ENCODE measurements at places on chromosomes 3 and 15.

DNA sequence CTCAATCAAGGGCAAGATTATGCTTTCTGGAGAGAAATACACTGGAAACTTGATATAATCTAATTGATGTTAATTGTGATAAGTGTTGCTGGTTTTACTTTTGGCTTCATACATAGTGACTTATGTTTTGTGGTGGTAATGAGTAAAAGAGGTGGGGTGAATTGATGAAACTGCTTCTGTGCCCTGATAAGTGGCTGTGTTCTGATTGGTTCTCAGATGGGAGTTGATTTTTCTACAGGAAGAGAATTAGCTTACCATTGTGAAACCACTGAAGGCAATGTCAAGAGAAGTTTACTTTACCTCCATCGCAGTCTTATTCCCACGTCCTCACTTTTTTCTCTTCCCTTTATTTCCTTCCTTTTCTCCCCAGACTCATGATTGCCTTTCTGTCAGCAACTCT is 23.8 kb downstream of the TMEM45A start:
- DNase-seq, result no peak

DNA sequence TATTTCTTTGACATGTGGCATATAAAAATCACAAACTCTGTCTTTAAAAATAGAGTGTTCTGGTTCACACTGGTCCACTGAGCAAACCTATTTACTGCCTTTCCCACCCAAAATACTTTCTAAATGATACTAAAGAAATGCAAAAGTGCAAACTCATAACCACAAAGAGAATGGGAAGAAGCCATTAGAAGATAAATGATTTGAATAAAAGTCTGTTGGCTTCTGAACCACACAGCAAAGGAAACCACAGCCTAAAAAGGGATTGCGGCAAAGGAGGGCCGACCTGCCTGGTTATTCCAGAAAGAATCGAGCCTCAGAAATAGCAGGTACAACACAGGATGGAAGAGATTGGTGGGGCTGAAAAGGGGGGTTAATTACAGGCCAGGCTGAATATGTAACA is 599.5 kb downstream of the FHIT start:
- DNase-seq, result no peak

GRCh38 chr3:183662099-183662498 is 26.7 kb downstream of the KLHL24 start:
- no peak for DNase-seq

GRCh38 chr3:39188271-39189149 is 3.9 kb downstream of the XIRP1 start:
- DNase-seq, result no peak

- DNase-seq, result no peak
These were observed 146.7 kb upstream of the THBS1 start for GRCh38 chr15:39434163-39434562.

- DNase-seq, result no peak
These were observed 1001.6 kb downstream of the ROBO2 start for GRCh38 chr3:78041486-78041885.

DNA sequence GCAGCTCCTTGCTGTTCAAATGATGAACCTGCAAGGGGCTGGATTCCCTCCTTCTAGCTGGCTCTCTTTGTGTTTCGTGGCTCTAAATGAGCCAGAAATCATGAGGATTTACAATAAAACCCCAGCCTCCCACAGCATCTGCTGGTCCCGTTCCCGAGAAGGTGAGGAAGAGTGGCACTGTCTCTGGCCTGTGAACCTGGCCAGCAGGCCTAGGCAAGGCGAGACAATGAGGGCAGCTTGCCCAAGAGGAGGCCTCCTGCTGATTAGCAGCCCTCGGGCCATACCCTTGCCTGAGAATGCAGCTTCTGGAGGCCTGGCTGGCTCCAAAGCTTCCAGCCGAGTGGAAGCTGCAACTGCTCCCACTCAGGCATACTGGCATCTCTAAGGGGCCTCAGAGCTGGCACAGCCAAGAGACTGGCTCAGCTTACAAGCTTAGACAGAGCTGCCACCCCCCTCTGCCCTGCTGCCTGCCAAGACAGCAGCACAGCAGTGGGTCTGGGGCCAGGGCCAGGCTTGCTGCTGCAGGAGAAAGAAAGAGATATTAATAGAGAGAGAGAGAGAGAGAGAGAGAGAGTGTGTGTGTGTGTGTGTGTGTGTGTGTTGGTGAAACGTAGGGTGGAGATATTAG is 76.5 kb downstream of the HMG20A start:
- no peak for DNase-seq

DNA sequence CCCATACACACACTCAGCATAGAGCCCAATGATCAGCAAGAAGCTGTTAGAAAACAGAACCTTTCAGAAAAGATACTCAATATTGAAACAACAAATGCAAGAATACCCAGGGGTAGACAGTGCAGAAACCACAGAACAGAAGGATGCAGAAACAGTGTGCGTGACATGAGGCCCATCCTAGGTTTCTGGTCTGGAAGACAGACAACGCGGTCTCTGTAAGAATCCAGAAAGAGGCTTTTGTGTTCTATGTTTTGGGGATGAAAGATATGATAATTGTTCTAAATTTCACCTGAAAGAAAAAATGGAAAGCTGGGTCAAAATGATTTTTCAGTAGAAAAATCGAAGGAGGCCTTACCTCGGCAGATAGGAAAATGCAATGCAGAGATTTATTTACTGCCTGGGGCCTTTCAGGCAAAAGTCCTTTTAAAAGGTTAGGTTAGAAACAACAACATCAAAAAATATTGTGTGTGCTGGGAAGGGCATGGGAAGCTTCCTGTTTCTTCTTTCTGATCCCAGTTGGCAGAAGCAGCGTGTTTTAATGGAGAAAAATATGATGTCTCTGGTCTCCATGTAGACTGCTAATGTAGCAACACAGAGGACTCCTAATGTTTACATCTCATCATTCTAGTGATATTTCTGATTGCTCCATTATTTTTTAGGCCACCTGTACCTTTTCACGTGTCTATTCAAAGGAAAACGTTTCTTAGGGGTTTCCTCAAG is 17.0 kb downstream of the SYNM start:
- no peak for DNase-seq

- no peak for DNase-seq
These were observed 44.4 kb downstream of the FLNB start for GRCh38 chr3:58052373-58053273.

DNA sequence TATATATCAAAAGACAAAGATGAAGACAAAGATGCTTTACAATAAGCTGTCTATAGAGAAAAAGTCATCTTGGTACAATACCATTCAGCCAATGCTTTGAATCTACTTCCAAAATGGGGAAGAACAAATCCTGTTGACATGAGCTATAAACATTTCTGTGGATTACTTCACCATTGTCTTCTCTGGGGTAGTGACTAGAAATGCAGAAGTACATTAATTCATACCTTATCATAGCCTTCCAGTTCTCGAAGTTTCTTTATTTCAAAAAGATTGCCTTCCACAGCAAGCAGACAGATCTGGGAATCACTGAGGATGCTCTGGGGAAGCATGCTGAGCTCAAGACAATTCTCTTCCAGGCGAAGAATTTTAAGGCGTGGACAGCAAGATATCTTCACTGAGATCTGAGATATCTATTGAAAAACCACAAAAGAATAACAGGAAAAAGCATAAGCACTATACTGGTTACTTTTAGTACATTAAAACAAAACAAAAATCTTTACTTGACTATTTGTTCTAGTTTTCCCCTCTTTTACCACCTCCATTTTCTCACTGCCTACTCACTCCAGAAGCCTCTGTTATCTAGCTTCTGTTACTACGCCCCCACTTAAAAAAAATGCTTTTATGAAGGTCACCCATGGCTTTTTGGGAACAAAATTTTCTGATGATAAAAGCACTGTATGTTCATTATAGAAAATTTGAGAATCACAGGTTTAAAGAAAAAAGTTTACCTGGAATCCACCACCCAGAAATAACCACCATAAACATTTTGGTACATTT is 3.6 kb downstream of the LRRC57 start:
- no peak for DNase-seq

DNA sequence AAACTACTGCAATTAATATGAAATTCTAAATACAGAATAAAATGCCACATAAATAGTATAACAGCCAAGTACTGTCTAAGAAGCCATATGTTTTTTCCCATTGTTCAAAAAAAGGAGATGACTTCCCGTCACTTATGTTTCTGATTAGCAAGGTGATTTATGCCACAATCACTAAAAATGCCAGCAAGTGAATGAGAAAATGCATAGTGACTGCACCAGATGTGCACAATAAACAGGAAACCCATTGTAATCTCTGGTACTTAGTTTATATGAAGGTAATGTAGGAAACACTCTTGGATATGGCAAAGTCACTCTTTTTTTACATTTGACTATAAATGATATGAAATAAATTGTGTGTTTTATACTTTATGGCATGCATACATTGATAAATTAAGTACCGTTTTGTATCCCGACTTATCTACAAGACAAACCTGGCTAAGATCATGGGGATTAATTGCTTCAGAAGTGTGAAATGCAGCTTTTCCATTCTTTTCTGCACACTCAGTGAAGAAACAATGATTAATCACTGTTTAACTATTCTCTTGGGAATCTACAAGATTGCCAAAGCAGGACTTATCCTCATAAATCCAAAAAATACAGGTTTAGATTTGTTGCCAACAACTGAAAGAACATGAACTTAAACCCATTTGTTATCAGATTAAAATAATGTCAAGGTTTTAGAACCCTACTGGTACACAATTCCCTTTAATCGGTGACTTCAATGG is 164.5 kb downstream of the TBC1D5 start:
- DNase-seq, result no peak

- DNase-seq, result no peak
These were observed 15.7 kb upstream of the GXYLT2 start for GRCh38 chr3:72872183-72872582.

DNA sequence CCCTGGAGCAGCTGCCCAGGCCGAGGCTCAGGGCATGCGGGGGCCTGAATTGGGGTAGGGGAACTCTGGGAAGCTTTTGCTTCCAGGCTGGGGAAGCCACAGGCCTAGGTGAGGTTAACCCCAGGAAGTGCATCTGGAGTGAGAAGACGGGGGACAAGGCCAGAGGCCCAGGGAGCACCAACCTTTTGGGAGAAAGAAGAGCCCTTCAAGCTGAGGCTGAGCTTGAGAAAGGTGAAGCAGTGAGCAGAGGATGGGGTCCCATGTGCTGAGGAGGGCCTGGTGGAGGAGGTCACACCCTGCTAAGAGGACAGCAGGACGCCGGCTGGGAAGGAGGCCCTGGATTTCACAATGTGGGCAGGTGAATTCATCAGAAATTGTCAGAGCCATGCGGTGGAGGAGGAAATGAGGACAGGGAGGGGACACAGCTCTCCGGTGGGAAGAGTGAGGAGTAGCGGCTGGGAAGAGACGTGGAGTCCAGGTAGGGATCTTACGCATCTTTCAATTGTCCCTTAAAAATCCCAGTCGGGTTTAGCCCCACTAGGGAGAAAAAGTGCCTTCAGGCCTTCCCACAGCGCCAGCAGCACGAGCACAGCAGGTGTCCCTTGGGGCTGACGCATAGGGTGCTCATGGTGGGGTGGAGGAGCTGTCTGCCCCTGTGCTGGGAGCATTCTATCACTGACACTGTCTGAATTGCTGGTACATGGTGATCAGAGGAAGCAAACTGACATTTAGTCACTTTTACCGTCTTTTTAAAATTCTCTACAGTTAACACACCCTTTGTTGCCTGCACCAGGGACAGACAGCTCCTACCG is 50.9 kb downstream of the HCN4 start:
- DNase-seq, result no peak

- peak; percentile 12 for DNase-seq
These were observed 18.3 kb downstream of the FBXO22 start for GRCh38 chr15:75921732-75922703.

GRCh38 chr15:77012868-77013267 is 17.9 kb downstream of the PSTPIP1 start:
- DNase-seq, result no peak

DNA sequence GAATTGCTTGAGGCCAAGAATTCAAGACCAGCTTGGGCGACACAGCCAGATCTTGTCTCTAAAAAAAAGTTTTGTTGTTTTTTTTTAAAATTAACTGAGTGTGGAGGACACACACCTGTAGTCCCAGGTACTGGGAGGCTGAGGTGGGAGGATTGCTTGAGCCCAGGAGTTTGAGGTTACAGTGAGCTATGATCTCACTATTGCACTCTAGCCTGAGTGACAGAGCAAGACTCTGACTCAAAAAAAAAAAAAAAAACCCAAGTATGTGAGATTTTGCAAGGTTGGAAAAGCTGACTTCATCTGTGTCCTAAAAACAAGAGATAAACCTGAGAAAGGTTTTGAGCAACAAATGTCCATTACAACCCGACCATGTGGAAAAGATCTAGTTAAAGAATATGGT is 5.4 kb upstream of the TOPBP1 start:
- DNase-seq, result no peak

DNA sequence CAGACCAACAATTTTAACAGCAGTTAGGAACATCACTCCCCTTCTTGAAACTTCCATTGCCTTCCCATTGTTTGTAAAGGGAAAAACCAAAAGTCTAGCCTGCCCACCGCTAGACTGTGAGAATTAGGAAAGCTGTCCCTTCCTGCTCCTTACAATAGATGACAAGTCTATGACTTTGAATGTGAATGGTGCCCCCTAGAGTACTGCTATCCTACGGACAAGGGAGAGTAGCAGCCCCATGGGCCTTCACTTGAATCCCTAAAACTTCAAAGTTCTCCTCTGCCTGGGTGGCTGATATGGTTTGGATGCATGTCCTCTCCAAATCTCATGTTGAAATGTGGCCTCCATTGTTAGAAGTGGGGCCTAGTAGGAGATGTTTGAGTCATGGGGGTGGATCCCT is 41.0 kb upstream of the FSIP1 start:
- no peak for DNase-seq

DNA sequence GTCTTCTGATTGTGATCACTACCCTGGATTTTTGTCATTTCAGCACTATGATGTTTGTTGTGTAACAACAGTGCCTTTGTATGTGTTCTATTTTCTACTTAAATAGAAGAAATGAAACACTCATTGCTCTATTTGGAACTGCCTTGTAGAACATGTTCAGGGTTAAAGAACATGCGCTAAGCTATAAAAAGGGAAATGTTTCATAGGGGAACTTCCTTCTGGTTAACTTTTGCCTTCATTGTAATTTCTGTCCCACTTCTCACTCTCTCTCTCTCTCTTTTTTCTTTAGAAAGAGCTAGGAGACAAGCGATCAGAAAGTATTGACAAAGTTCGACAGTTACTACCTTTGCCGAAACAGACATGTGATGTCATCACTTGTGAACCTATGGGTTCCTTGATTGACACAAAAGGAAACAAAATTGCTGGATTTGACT is at the start of gene P2RY12:
TSS of gene P2RY12 (minus strand) at position 13 of the 434 bp plus-strand sequence. CDS start 45,908 bp downstream, outside the sequence.
- DNase-seq, result no peak

DNA sequence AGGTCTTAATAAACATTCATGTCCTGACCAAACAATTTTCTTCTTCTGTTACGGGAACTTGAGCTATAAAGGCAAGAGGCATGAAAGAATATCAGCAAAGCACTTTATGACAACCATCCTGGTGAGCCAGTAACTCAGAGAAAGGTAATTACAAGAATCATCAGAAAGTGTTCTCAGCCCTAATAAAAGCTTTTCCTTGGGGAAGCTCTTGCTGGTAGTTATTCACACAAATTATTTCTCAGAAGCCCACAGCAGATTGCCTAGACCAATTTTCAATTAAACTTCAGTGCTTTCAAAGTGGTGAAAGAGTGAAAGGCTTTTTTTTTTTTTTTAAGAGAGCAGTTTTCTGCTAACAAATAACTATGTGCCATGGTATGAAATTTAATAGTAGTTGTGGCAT is 60.9 kb upstream of the PEX5L start:
- DNase-seq, result no peak

All from SK-N-MC (cell line).